ENCODE measurements at places on chromosomes 2 and 18.

- no peak for DNase-seq
Observed at GRCh38 chr2:212528106-212528856, 10.3 kb downstream of the ERBB4 start.

DNA sequence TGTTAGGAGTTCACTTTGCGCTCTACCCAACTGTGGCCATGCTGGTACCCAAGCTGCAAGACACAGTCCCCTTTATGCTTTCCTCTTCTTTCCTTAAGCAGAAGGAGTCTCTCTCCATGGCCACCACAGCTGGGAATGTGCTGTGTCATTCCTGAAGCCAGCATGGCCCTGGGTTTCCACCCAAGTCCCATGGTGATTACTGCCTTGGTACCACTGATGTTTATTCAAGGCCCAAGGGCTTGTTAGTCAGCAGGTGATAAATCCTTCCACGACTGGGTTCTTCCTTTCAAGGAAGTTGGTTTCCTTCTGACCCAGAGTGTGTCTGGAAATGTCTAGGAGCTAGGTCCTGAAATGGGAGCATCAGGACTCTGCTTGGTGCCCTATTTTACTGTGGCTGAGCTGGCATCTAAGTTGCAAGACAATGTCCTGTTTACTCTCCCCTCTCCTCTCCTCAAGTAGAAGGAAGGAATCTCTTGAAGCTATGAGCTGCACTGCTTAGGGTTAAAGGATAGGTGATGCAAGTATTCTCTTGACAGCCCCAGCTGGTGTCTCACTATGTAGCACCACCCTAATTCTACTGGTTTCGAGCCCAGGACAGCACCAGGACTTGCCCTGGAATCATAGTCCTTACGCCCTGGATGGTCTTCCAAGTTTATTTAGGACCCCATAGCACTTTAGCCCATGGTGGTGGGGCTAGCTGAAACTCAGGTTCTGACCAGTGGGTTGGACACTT, 18.7 kb upstream of the NUP35 start:
- no peak for DNase-seq

- DNase-seq, result no peak
Observed at GRCh38 chr2:144241801-144242200, 278.1 kb downstream of the ZEB2 start.

DNA sequence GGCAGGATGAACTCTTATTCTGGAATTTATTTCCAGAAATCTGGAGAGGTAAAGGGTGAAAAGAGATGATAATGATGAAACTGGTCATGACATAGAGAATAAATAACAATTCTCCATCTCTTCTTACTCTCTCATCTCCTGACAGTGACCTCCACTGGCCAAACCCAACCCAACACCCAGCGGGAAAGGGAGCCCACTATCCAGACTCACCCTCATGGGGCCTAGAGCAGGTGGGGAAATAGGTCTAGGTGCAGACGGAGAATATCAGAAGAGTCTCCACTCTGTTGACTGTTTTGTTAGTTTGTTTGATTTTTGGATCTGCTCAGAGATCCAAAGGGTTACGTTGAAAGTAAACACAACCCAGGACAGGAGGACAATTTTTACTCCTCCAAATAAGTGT, 263.2 kb upstream of the PARD3B start:
- DNase-seq, result no peak

DNA sequence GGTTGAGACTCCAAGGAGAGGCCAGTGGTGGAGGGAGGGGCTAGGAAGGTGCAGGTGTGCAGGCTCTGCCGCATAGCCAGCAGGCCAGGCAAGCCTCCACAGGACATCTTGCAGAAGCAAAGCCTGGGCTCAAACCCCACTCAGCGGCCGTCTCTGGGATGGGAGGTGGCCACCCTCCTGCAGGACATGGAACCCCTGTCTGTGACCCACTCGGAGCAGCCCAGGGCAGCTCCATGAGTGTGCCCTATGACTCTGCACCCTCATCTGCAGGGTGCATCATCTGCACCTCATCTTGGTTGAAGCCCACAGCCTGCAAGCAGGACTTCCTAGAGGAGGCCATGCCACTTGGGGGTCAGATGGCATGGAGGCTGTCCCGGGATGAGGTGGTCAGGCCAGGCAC, 46.3 kb downstream of the GPC1 start:
- DNase-seq, result no peak

DNA sequence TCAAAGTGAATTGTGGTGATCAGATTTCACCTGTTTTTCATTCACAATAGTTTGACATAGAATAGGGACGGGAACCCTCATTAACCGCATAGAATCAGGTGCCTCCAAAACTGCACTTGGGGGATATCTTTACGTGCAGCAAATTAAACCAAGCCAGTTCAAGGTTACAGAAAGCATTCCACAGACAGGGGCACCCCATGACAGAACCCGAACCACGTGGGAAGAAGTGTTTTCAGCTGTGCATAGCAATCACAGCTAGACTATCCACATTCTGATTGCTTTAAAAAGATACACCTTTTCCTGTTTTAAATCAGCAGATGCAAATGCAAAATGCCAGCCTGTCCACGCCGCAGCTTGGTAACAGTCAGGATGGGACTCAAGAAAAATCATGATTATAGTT, 205.8 kb downstream of the ANAPC1 start:
- DNase-seq, result no peak

GRCh38 chr2:174807931-174808330, 43.7 kb upstream of the CHRNA1 start:
- no peak for DNase-seq

DNA sequence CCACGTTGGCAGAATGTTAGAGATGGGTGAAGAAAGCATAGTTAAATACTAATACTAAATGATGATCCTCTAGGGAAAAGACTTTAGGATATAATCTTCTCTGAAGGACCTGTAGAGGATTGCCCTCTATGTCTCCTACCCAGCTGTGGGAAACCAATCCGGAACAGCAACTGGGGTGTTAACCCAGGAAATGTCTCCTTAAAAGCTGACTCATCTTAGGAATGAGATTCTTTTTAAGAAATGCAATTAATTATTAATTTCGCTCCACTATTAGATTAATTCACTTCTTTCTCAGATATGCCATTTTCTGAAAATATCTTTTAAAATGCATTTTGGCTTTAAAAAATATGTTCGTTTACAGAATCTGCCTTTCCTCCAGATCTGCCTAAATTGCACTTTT, 7.4 kb downstream of the SCN3A start:
- no peak for DNase-seq

- DNase-seq, result no peak
Observed at GRCh38 chr2:26035090-26035743, 1.3 kb downstream of the RAB10 start.

GRCh38 chr2:222293660-222294630, 4.9 kb downstream of the PAX3 start:
- no peak for DNase-seq

GRCh38 chr18:48921305-48922225, 29.2 kb downstream of the SMAD7 start:
- no peak for DNase-seq

DNA sequence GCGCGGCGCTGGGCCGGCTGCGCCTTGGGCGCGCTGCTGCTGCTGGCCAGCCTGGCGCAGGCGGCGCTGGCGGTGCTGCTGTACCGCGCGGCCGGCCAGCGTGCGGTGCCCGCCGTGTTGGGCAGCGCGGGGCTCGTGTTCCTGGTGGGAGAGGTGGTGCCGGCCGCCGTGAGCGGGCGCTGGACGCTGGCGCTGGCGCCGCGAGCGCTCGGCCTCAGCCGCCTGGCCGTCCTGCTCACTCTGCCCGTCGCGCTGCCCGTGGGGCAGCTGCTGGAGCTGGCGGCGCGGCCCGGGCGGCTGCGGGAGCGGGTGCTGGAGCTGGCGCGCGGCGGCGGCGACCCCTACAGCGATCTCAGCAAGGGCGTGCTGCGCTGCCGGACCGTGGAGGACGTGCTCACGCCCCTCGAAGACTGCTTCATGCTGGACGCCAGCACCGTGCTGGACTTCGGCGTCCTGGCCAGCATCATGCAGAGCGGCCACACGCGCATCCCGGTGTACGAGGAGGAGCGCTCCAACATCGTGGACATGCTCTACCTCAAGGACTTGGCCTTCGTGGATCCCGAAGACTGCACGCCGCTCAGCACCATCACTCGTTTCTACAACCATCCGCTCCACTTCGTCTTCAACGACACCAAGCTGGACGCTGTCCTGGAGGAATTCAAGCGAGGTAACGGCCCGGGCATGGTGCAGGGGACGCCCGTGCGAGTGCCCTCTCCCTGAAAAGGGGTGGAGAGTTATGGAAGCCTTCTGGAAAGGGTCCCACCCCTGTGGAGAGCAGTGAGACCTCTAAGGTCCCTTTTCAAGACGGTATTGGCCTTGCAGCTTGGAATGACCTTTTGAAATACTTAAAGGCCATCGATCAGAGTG, 1.0 kb downstream of the CNNM3 start:
- DNase-seq, result no peak

GRCh38 chr2:237122214-237122666, 36.6 kb downstream of the COPS8 start:
- no peak for DNase-seq

DNA sequence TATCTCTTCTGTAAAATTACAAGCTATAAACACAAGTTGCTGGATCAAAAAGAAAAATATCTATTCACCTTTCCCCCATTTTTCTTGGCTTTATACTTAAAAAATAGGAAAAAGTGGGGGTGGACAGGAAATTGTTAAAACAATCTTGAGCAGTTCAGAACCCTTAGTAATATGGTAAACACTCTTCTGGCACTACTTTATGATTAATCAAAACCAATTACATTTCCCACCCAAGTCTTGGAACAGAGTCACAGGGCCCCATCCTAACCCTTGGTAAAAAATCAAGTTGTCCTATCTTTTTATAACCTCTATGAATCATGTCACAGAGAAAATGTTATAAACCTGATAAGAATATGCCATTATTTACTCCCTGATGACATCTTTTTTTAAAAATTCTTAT, 328.2 kb upstream of the LYPD1 start:
- no peak for DNase-seq

- DNase-seq, result no peak
Observed at GRCh38 chr2:228819701-228820100, 451.4 kb downstream of the PID1 start.

DNA sequence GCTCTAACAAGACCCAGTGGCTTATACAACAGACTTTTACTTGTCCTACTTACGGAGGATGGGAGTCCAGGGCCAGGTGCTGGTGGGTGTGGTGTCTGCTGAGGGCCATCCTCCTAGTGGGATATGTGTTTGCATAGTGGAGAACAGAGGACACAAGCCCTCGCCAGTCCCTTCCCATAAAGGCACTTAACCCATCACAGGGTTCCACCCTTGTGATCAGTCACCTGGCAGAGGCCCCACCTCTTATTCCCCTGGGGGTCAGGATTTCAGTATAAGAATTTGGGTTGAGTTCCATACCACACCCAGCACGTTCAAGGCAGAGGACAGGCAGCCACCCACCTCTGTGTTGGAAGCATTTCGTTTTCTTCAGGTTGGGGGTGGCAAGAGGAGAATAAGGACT, 259.0 kb downstream of the AGAP1 start:
- no peak for DNase-seq

Measured in right renal pelvis (tissue), 4 donors.